Smooth muscle cell of bladder (primary cell): ENCODE measurements at places on chromosomes 7 and 10. TPM values are rescaled to one million over a fixed set of nuclear protein-coding genes. Genes with fewer than 3 reads are reported as not detected.

The OR6V1 gene
- not detected in 2 replicates for total RNA-seq

The VAX1 gene
- not detected in 2 replicates for total RNA-seq

The ANKRD7 gene
- total RNA-seq: 0.85 and 0.92 TPM in 2 replicates

The DCLRE1A gene
- 3.5 and 4.8 TPM in 2 replicates for total RNA-seq

The PODXL gene
- 0.28 and 0.83 TPM in 2 replicates for total RNA-seq

The IFIT1B gene
- not detected in 2 replicates for total RNA-seq

The LRRD1 gene
- total RNA-seq: 0.14 TPM in 1 of 2 replicates, not detected in the other

The LOXL4 gene
- 25.7 and 32.9 TPM in 2 replicates for total RNA-seq

The STEAP2 gene
- total RNA-seq: 36.7 and 50.3 TPM in 2 replicates

The ST8SIA6 gene
- not detected in 2 replicates for total RNA-seq

The SPDYE8 gene
- not detected in 2 replicates for total RNA-seq

The HOXA13 gene
- total RNA-seq: 5.7 and 7.9 TPM in 2 replicates

The HOXA6 gene
- 3.4 and 4.4 TPM in 2 replicates for total RNA-seq

The ABCB1 gene
- total RNA-seq: 0.65 and 1.7 TPM in 2 replicates

The MAGI2 gene
- 8.2 and 8.5 TPM in 2 replicates for total RNA-seq

The RET gene
- total RNA-seq: 0.28 and 0.55 TPM in 2 replicates

The TMEM140 gene
- total RNA-seq: 9.5 and 14.6 TPM in 2 replicates

The TDRD1 gene
- total RNA-seq: under 0.01 and 0.83 TPM in 2 replicates

The R3HCC1L gene
- total RNA-seq: 13.5 and 15.3 TPM in 2 replicates

The UBTD1 gene
- 16.4 and 21.3 TPM in 2 replicates for total RNA-seq

The SPACDR gene
- total RNA-seq: 0.14 and 0.28 TPM in 2 replicates

The TSPAN12 gene
- total RNA-seq: 2.1 and 10.8 TPM in 2 replicates

The GPR15LG gene
- total RNA-seq: not detected in 2 replicates

The CAMK1D gene
- total RNA-seq: 6.3 TPM in 2 replicates

The CCDC146 gene
- total RNA-seq: 1.6 and 3.1 TPM in 2 replicates

The ASAH2B gene
- 2.3 and 2.4 TPM in 2 replicates for total RNA-seq

The MSMB gene
- not detected in 2 replicates for total RNA-seq

The WNT8B gene
- not detected in 2 replicates for total RNA-seq

The MMP21 gene
- total RNA-seq: under 0.01 and 0.09 TPM in 2 replicates

The WNT2 gene
- 1.4 and 4.5 TPM in 2 replicates for total RNA-seq

The PUS7 gene
- total RNA-seq: 10.4 and 12.8 TPM in 2 replicates

The HOXA1 gene
- total RNA-seq: 0.28 and 1.00 TPM in 2 replicates

The TET1 gene
- 2.1 and 3.6 TPM in 2 replicates for total RNA-seq

The MYOZ1 gene
- total RNA-seq: 0.09 and 0.14 TPM in 2 replicates

The FRAT2 gene
- 3.6 and 4.0 TPM in 2 replicates for total RNA-seq

The PPP1R3C gene
- 146 and 190 TPM in 2 replicates for total RNA-seq

The BLNK gene
- total RNA-seq: 0.09 and 0.28 TPM in 2 replicates

The MBL2 gene
- not detected in 2 replicates for total RNA-seq

The LRRC61 gene
- 0.85 and 1.6 TPM in 2 replicates for total RNA-seq

The TUBB8 gene
- total RNA-seq: under 0.01 TPM in 1 of 2 replicates, not detected in the other

The GRID2IP gene
- total RNA-seq: not detected in 2 replicates

The GPAM gene
- 21.8 and 37.4 TPM in 2 replicates for total RNA-seq

The ADRB1 gene
- not detected in 2 replicates for total RNA-seq

The PON1 gene
- not detected in 2 replicates for total RNA-seq

The ANAPC16 gene
- 43.5 and 44.4 TPM in 2 replicates for total RNA-seq

The PRSS37 gene
- total RNA-seq: not detected in 2 replicates

The ICA1 gene
- under 0.01 TPM in 2 replicates for total RNA-seq

The FUOM gene
- 6.7 and 15.5 TPM in 2 replicates for total RNA-seq
